ENCODE measurements at places on chromosomes 12 and 14.

DNA sequence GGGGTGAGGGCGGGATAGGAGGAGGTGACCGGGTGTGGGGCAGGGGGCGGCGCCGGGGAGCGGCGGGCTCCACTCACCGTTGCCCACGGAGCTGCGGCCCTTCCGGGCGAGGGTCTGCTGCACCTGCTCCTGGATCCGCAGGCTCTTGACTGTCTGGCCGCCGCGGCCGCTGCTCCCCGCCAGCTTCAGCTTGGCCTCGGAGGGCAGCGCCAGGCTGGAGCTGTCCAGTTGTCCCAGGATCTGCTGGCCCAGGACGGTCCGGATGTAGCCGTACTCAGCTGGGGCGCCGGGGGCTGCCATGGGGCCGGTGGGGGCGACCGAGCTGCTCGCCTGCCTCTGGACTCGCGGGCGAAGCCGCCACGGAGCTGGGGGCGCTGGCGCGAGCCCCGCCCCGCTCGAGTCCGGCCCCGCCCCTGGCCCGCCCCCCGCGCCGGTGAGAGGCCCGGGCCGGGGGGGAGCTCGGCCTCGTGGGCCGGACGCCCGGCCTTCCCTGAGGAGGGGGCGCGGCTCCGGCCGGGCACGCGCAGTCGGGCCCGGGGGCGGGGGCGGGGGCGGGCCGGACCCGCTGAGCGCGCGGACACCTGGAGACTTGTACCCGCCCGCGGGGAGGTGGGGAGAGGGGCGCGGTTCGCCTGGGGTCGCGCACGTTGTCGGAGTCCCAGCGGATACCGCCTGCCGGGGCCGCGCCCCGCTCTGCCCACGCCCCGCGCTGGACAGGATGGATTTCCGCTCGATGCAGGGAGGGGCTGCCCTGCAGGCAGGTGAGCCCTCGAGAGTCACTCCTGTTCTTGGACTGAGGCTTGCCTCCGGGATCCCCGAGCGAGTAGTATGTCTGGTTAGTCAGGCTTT is at the start of gene PKP2:
Gene PKP2, minus strand, starts transcription at position 346 of the 849 bp plus-strand sequence. Its CDS starts 46 bp downstream, at position 300.
- no peak for DNase-seq

- no peak for DNase-seq
Measured at GRCh38 chr12:125187148-125187745, 122.0 kb downstream of the AACS start.

GRCh38 chr12:102765736-102766135 is 151.3 kb downstream of the PAH start:
- no peak for DNase-seq

- no peak for DNase-seq
Measured at GRCh38 chr12:58967561-58967960, 47.3 kb upstream of the LRIG3 start.

- no peak for DNase-seq
Measured at GRCh38 chr14:91368776-91369416, 48.7 kb downstream of the CCDC88C start.

GRCh38 chr12:132140918-132141841 is 2.9 kb downstream of the DDX51 start:
- no peak for DNase-seq

GRCh38 chr12:115096588-115097397 is 412.8 kb upstream of the TBX3 start:
- no peak for DNase-seq
